A673 (cell line): ENCODE measurements at places on chromosomes 3 and 15. TPM values are rescaled to one million over a fixed set of nuclear protein-coding genes. Genes with fewer than 3 reads are reported as not detected.

- no peaks in the 10 kb centered on the region for H3K27me3 ChIP-seq
- no peak for DNase-seq
- no peak overlapping the region for H3K27ac ChIP-seq
- H3K36me3 ChIP-seq: no peaks in the 10 kb centered on the region
- no peak overlapping the region for H3K4me3 ChIP-seq
- H3K4me1 ChIP-seq: no peaks in the 10 kb centered on the region
Measured at GRCh38 chr15:51803965-51804364, 25.5 kb upstream of the TMOD3 start.

GRCh38 chr3:134839990-134840389 lies 44.9 kb downstream of the EPHB1 start:
- H3K27me3 ChIP-seq: peaks cover 20% of the 10 kb centered on the region
- no peaks in the 10 kb centered on the region for H3K4me1 ChIP-seq
- no peaks in the 10 kb centered on the region for H3K36me3 ChIP-seq
- DNase-seq: no peak
- H3K27ac ChIP-seq: no peak overlapping the region

DNA sequence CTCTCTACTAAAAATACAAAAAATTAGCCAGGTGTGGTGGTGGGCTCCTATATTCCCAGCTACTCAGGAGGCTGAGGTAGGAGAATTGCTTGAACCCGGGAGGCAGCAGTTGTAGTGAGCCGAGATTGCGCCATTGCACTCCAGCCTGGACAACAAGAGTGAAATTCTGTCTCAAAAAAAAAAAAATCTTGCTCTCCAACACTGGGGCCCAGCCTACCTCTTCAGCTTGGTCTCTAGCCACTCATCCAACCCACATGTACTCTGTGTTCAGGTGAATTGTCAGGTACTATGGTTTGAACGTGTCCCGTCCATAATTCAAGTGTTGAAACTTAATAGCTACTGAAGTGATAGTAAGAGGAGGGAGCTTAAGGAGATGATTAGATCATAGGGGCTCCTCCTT lies 22.4 kb upstream of the RAB7A start:
- DNase-seq: no peak
- H3K27me3 ChIP-seq: no peaks in the 10 kb centered on the region
- no peak overlapping the region for H3K27ac ChIP-seq

DNA sequence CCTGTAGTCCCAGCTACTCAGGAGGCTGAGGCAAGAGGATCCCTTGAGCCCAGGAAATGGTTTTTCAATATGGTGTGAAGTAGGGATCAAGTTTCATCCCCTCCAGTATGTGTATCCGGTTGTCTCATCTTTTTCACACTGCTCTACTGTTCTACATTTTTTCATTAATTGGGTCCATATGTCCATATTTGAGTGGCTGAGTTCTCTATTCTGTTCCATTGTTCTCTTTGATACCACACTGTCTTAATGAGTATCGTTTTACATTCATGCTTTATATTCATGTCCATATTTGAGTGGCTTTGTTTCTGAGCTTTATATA lies 81.6 kb upstream of the LRRFIP2 start:
- peak overlapping the region; percentile 63 for H3K27ac ChIP-seq
- no peak overlapping the region for H3K4me3 ChIP-seq
- H3K36me3 ChIP-seq: peaks cover 12% of the 10 kb centered on the region

GRCh38 chr3:22239011-22239410 lies 488.0 kb upstream of the ZNF385D start:
- no peaks in the 10 kb centered on the region for H3K4me1 ChIP-seq
- no peak overlapping the region for H3K4me3 ChIP-seq
- no peak for DNase-seq
- no peak overlapping the region for H3K27ac ChIP-seq
- H3K27me3 ChIP-seq: no peaks in the 10 kb centered on the region

GRCh38 chr3:147836330-147836729 lies 427.2 kb downstream of the ZIC1 start:
- H3K36me3 ChIP-seq: no peaks in the 10 kb centered on the region
- H3K27ac ChIP-seq: no peak overlapping the region
- no peak for DNase-seq

DNA sequence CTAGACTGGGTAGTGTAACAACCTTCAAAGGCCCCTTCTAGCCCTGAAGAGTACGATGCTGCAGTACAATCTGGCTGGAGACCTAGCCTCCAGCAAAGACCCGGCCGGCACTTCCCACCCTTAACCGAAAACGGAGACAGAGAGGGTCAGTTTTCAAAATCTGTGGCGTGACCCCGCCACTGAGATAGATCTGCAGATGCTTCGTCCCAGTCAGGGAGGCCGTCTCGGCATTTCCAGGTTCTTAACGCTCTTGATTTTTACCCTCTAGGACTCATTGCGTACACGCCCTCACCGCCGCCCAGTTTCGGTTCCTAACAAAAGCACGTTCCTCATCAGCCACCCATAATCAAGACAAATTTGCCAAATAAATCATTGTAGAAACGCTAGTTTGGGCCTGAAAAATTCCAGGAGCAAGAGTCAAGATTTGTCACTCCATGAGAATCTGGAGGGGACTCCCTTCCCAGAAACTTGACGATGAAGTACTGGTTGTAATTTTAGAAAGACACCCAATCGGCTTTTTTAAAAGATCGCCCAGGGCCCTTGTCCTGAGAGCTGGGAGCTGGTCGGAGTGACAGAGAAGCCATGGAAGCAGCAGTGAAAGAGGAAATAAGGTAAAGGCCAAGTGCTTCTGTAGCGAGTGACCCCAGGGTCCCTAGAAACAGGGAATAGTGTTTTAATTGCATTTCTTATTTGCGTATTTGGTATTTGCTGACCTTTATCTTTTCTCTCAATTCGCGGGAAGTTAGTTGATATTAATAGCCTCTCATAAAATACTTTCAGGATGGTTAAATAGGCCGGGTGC lies 868 bp upstream of the TMEM87A start:
- H3K4me1 ChIP-seq: peaks cover 23% of the 10 kb centered on the region
- peak overlapping the region; percentile 96 for H3K27ac ChIP-seq
- H3K4me3 ChIP-seq: peak overlapping the region; percentile 81
- H3K36me3 ChIP-seq: no peaks in the 10 kb centered on the region
- H3K27me3 ChIP-seq: no peaks in the 10 kb centered on the region
- peak; percentile 61 for DNase-seq

DNA sequence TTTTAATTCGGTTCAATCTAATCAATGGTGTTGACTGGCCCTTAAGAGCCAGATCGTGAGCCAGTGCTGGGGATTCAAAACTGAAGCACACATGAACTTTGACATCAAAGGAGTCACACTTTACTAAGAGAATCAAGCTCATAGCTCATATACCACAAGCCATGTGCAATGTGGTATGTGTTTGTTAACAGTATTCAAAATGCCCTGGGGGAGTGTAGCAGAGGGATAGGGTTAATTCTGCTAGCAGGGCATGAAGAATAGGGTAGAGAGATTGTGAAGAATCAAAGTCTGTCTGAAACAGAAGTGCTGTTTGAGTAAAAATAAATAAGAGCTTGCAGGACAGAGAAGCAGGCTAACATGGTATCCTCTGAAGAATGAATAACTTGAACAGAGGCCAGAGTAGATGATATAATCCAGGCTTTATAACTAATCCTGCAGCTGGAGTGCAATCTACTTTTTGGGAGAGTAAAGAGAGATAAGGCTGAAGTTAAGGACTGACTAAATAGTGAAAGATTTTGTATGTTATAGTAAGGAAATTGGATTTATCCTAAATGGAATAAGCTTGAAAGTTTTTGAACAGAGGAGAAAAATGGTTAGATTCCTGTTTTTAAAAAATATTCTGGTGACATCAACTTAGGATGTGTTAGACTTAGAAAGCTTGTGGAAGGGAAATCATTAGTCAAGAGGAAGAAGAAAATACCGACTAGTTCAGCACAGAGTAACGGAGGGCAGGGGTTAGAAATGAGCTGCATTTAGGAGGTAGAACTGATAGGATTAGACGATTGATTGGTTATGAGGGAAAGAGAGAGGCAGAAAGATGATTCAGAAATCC lies 292.0 kb downstream of the NFKBIZ start:
- no peaks in the 10 kb centered on the region for H3K36me3 ChIP-seq
- peak overlapping the region; percentile 32 for H3K27ac ChIP-seq
- no peaks in the 10 kb centered on the region for H3K27me3 ChIP-seq
- H3K4me3 ChIP-seq: no peak overlapping the region
- DNase-seq: no peak

GRCh38 chr3:13598201-13598600 lies 49.3 kb downstream of the FBLN2 start:
- no peaks in the 10 kb centered on the region for H3K36me3 ChIP-seq
- H3K27ac ChIP-seq: no peak overlapping the region
- H3K4me1 ChIP-seq: no peaks in the 10 kb centered on the region
- no peaks in the 10 kb centered on the region for H3K27me3 ChIP-seq

DNA sequence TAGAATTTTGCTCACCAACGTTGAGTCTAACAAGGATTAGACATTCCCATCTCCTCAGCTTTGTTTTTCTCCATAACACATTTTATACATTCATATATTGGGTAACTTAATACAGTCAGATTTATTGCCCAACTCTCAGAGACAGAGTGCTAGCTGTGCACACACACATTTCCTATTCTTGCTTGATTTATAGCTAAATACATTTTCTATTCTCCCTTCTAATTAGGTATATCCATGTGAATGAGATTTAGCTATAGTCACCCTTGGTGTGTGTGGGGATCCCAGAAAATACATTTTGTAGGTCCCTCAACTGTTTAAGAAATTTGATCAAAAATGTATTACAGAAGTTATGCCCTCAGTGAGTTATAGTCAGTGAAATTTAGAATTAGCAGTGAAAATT lies 715.4 kb downstream of the NSUN3 start:
- H3K4me1 ChIP-seq: no peaks in the 10 kb centered on the region
- DNase-seq: no peak

- H3K27ac ChIP-seq: no peak overlapping the region
- H3K4me1 ChIP-seq: no peaks in the 10 kb centered on the region
- H3K4me3 ChIP-seq: no peak overlapping the region
- H3K27me3 ChIP-seq: no peaks in the 10 kb centered on the region
Measured at GRCh38 chr3:16309558-16309957, 44.5 kb downstream of the OXNAD1 start.

DNA sequence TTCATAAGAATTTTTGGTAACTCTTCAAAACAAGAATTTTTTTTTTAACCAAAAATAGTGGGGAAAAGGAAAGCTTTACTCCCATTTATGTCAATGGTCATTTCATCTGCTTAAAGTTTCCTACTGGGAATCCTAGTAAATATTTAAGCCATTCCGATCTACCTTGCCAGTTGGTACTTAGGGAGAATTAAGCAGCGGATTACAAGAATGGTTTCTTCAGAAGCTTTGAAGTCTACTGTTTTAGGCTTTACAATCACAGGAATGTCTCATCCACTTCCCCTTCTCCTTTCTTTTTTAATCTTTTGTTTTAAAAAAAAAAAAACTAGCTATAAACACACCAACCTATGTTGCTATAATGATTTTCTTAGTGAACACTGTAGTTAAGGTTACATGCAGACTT lies 341.4 kb upstream of the ATP11B start:
- no peak overlapping the region for H3K27ac ChIP-seq
- H3K4me1 ChIP-seq: no peaks in the 10 kb centered on the region
- no peak overlapping the region for H3K4me3 ChIP-seq
- no peaks in the 10 kb centered on the region for H3K27me3 ChIP-seq
- no peak for DNase-seq

DNA sequence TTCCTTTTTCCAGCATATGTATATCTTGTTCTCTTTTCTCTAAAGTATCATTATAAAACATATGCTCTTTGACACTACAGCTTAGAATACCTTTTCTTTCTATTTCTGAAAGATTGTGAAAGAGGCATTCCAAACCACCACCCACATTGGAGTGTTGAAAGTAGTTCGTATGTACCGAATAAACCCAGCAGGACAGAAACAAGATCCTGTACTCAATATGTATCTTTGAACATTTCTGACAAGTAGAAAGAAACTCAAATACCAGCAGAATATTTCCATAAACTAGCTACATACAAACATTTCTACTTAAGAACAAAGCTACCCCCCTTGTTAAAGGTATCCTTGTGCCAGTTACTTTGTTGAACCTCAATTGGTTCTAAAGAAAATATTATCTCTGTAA lies 415.3 kb upstream of the ALCAM start:
- no peaks in the 10 kb centered on the region for H3K4me1 ChIP-seq
- H3K36me3 ChIP-seq: no peaks in the 10 kb centered on the region
- H3K27me3 ChIP-seq: no peaks in the 10 kb centered on the region
- H3K27ac ChIP-seq: no peak overlapping the region

DNA sequence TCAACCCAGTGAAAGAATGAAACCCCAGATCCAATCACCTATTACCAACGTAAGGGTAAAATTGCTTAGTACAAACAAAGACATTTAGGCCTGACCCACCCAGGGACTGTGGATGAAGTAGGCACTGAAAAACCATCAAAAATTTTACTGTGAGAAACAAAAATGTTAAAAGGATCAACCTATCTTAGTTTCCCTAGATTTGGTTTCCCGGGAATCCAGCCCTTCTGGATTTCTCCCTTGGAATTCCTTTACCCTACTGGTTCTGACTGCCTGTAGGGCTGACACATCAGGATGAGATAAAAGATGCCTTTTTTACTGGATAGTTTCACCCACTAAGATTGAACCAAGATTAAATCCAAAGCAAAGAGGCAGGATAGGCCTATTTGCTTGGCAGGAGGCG lies 102.7 kb downstream of the SCAPER start:
- no peaks in the 10 kb centered on the region for H3K27me3 ChIP-seq
- H3K4me3 ChIP-seq: no peak overlapping the region
- DNase-seq: no peak
- no peak overlapping the region for H3K27ac ChIP-seq
- H3K4me1 ChIP-seq: peaks cover 5% of the 10 kb centered on the region
- no peaks in the 10 kb centered on the region for H3K36me3 ChIP-seq

DNA sequence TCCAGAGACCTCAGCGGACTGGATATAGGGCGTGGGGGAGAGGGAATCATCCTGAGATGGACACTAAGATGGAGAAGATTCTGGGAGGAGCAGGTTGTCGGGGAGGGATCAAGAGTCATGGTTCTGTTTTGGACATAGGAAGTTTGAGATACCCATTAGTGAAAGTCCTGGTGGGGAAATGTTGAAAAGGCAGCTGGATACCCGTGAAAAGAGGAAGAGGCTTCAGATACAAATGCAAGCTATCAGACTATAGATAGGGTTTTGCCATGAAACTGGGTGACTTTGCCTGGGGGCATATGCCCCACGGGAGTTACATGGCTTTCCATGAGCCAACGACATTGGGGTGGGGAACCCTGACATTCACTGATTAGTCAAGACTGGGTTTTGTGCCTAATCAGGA lies 1.1 kb upstream of the GPR62 start:
- H3K4me3 ChIP-seq: no peak overlapping the region
- H3K36me3 ChIP-seq: no peaks in the 10 kb centered on the region
- H3K4me1 ChIP-seq: no peaks in the 10 kb centered on the region
- no peaks in the 10 kb centered on the region for H3K27me3 ChIP-seq

Gene SLC6A1
- total RNA-seq: not detected in 2 replicates

Gene SLC28A2
- total RNA-seq: not detected in 2 replicates

Gene SERPINI1
- total RNA-seq: 0.30 and 0.63 TPM in 2 replicates

Gene ARHGAP11A
- total RNA-seq: 167 and 173 TPM in 2 replicates

Gene TRIM71
- 0.30 and 0.39 TPM in 2 replicates for total RNA-seq

Gene SEMA3G
- total RNA-seq: 0.07 TPM in 1 of 2 replicates, not detected in the other

Gene GPR160
- total RNA-seq: 6.7 and 11.2 TPM in 2 replicates

Gene GOLGA6L10
- 2.6 and 3.1 TPM in 2 replicates for total RNA-seq

Gene DPH6
- 25.7 and 29.2 TPM in 2 replicates for total RNA-seq

Gene MRPS11
- total RNA-seq: 84.3 and 90.0 TPM in 2 replicates

Gene OSTN
- not detected in 2 replicates for total RNA-seq

Gene NPAP1
- total RNA-seq: not detected in 2 replicates
